ENCODE measurements at places on chromosomes 7 and 10. TPM values are rescaled to one million over a fixed set of nuclear protein-coding genes. Genes with fewer than 3 reads are reported as not detected.

SCD gene
- 136 TPM for total RNA-seq

VAX1 gene
- total RNA-seq, result 1.5 TPM

OPN1SW gene
- total RNA-seq, result not detected

IFIT3 gene
- total RNA-seq, result 5.0 TPM

ZNF467 gene
- total RNA-seq, result 0.97 TPM

HOXA13 gene
- 2.6 TPM for total RNA-seq

SNX10 gene
- 4.5 TPM for total RNA-seq

LBX1 gene
- not detected for total RNA-seq

TMEM225B gene
- total RNA-seq, result 1.0 TPM

GPR22 gene
- not detected for total RNA-seq

NAT16 gene
- total RNA-seq, result 0.06 TPM

TLX1 gene
- not detected for total RNA-seq

LIPM gene
- not detected for total RNA-seq

TBXAS1 gene
- total RNA-seq, result 14.3 TPM

TRIM4 gene
- total RNA-seq, result 25.3 TPM

RADIL gene
- 2.9 TPM for total RNA-seq

GIMAP4 gene
- total RNA-seq, result not detected

POM121C gene
- total RNA-seq, result 41.7 TPM

MRPS17 gene
- total RNA-seq, result 34.0 TPM

C10orf62 gene
- total RNA-seq, result not detected

All from A549 treated with GW870086 at 1 μM for 4 hours (cell line).